Activated naive CD8-positive, alpha-beta T cell treated with anti-CD3 and anti-CD28 coated beads, Interleukin-2, amount 10 ng/mL, durations not matched to agents 7 days and 5 days (primary cell): ENCODE measurements at places on chromosomes 3 and 15. TPM values are rescaled to one million over a fixed set of nuclear protein-coding genes. Genes with fewer than 3 reads are reported as not detected.

DNA sequence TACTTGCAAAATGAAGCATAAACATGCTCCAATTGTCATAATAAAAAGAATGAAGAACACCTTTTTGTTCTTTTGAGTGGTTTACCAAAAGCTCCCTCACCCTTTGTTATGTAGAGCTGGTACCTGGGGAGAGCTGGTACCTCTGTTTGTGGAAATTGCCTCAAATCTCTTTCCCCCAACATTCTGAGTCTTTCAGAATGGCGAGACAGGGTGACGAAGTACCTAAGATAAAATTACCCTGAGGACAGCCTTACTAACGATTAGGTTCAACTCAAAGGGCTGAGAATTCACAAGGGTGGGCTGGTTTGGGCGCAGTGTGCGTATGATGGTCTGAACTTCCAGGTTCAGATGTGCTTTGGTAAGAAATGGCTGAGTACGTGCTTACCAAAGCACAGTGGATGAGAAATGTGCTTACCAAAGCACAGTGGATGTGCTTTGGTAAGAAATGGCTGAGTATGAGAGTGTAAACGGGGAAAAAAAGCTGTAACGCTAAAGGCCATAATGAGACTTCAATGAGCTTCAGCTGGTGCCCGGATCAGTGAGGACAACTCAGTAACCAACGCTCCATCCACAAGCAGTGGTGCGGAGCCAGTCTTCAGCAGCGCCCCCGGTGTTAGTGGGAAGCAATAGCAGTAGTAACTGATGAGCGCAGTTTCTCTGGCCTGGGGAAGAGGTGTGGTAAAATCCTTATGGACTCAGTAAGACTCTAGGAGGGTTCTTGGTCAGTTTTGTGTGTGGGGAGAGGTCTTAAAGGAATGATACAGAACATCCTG, 72.3 kb upstream of the LRIG1 start:
- no peaks in the 10 kb centered on the region for H3K36me3 ChIP-seq
- no peak overlapping the region for H3K4me3 ChIP-seq
- no peak for DNase-seq
- H3K4me1 ChIP-seq, result peaks cover 4% of the 10 kb centered on the region
- H3K27me3 ChIP-seq, result peaks cover 2% of the 10 kb centered on the region

DNA sequence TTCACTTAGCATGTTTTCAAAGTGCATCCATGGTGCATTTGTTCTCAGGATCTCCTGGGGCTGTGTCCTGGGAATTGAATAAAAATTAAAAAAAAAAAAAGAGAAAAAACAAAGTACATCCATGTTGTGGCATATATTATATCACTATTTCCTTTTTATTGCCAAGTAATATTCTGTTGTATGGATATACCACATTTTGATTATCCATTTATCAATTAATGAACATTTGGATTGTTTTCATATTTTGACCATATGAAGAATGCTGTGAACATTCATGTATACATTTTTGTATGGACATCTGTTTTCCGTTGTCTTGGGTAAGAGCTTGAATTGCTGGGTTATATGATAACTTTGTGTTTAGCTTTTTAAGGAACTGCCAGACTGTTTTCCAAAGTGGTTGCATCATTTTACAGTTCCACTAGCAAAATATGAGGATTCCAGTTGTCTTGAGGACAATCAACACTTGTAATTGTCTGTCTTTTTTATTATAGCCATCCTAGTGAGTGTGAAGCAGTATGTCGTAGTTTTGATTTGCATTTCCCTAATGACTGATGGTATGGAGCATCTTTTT, 44.5 kb downstream of the CTDSPL2 start:
- H3K27me3 ChIP-seq, result no peaks in the 10 kb centered on the region
- no peak overlapping the region for H3K4me3 ChIP-seq
- no peak overlapping the region for H3K27ac ChIP-seq
- no peak for DNase-seq

- DNase-seq, result no peak
- H3K4me1 ChIP-seq, result no peaks in the 10 kb centered on the region
- no peak overlapping the region for H3K4me3 ChIP-seq
- no peak overlapping the region for H3K27ac ChIP-seq
- no peaks in the 10 kb centered on the region for H3K36me3 ChIP-seq
Measured at GRCh38 chr3:19811689-19812088, 122.3 kb downstream of the EFHB start.

The RBP2 gene
- total RNA-seq, result not detected
